T-helper 17 cell (primary cell): ENCODE measurements at places on chromosomes 5 and 9. TPM values are rescaled to one million over a fixed set of nuclear protein-coding genes. Genes with fewer than 3 reads are reported as not detected.

- DNase-seq: no peak
- peaks cover 6% of the 10 kb centered on the region for H3K4me1 ChIP-seq
- H3K27ac ChIP-seq: no peak within 1 kb of the TSS
- H3K36me3 ChIP-seq: no peaks in the 10 kb centered on the region
- no peak within 1 kb of the TSS for H3K4me3 ChIP-seq
Measured at GRCh38 chr9:35958104-35958837, at the start of gene OR2S2. Gene OR2S2 (minus strand): TSS chr9:35958154. CDS start chr9:35958098, 56 bp downstream.

DNA sequence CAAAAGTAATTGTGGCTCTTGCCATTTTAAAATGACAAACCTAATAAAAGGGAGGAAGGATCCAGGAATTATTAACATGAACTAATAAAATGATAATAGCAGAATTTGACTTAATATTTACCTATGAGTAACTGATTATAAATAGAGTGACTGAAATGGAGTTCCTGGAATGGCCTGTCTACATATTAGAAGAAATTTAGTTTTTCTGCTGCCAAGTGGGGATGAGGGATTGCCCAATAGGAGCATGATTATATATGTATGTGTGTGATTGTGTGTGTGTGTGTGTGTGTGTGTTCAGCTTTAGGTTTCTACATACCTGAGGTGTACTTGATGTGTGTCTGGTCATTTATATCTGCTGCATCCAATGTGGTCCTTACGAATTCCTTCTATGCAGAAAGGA lies 36.6 kb upstream of the ITGA1 start:
- no peaks in the 10 kb centered on the region for H3K27me3 ChIP-seq
- DNase-seq: no peak
- H3K36me3 ChIP-seq: peaks cover 3% of the 10 kb centered on the region
- peaks cover 2% of the 10 kb centered on the region for H3K4me1 ChIP-seq

- H3K4me3 ChIP-seq: no peak overlapping the region
- no peak overlapping the region for H3K27ac ChIP-seq
- H3K36me3 ChIP-seq: no peaks in the 10 kb centered on the region
Measured at GRCh38 chr5:153641183-153641688, 150.8 kb downstream of the GRIA1 start.

- no peak overlapping the region for H3K4me3 ChIP-seq
- no peak for DNase-seq
- H3K36me3 ChIP-seq: peaks cover 4% of the 10 kb centered on the region
- H3K4me1 ChIP-seq: peaks cover 13% of the 10 kb centered on the region
- peak overlapping the region; percentile 54 for H3K27ac ChIP-seq
Measured at GRCh38 chr9:20358207-20358606, 264.1 kb downstream of the MLLT3 start.

GRCh38 chr9:124352616-124353015 lies 62.6 kb downstream of the PSMB7 start:
- H3K4me1 ChIP-seq: peaks cover 11% of the 10 kb centered on the region
- peak overlapping the region; percentile 43 for H3K4me3 ChIP-seq
- DNase-seq: no peak
- H3K36me3 ChIP-seq: peaks cover 4% of the 10 kb centered on the region
- H3K27ac ChIP-seq: no peak overlapping the region

DNA sequence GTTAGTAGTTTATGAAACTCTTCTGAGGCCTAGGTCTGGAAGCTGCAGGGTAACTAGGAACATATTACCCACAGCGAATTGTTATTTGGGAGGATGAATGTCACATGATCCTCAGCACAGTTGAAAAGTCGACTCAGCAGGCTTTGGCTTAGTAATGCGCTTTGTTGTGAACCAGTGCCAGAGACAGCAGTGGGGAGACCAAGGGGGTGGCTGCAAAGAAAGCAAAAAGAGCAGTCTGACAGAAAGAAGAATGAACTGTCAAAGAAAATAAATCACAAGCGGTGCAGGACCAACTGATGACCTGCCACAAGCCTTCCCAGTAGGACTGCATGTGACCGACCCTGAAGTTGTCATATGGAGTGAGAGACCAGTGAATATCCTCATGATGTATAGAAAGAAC lies 170.0 kb downstream of the CCDC171 start:
- no peaks in the 10 kb centered on the region for H3K27me3 ChIP-seq
- no peak overlapping the region for H3K4me3 ChIP-seq
- H3K36me3 ChIP-seq: no peaks in the 10 kb centered on the region
- no peak for DNase-seq

DNA sequence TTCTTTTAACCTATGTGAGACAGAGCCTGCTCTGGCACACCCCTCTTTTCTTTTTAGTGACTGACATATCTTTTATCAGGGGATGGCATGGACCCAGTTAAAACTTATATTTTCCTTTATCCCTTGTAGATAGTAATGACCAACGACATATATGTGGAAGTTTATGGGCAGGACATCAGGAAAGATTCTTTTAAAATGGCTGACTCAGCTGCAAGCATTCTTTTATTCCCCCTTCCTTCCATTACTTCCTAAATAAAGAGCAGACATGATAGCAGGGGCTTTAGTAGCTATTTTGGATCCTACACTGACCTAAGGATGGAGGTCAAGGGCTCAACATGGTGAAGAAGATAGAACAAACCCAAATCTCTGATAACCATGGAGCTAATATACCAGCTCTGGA lies 25.0 kb upstream of the VPS13A start:
- DNase-seq: no peak
- peaks cover 49% of the 10 kb centered on the region for H3K27me3 ChIP-seq
- H3K4me1 ChIP-seq: peaks cover 2% of the 10 kb centered on the region
- H3K4me3 ChIP-seq: no peak overlapping the region

GRCh38 chr5:51472472-51472871 lies 89.2 kb downstream of the ISL1 start:
- DNase-seq: no peak
- H3K36me3 ChIP-seq: no peaks in the 10 kb centered on the region
- H3K4me1 ChIP-seq: no peaks in the 10 kb centered on the region
- H3K4me3 ChIP-seq: no peak overlapping the region

FPGS gene
- 80.6 TPM for total RNA-seq

ZNF462 gene
- 11.0 TPM for total RNA-seq

SMIM33 gene
- 0.13 TPM for total RNA-seq
